ENCODE measurements at places on chromosomes 6 and 20. TPM values are rescaled to one million over a fixed set of nuclear protein-coding genes. Genes with fewer than 3 reads are reported as not detected.
A peak's percentile ranks its signal among the peaks of the same experiment; 100 is the strongest.

DNA sequence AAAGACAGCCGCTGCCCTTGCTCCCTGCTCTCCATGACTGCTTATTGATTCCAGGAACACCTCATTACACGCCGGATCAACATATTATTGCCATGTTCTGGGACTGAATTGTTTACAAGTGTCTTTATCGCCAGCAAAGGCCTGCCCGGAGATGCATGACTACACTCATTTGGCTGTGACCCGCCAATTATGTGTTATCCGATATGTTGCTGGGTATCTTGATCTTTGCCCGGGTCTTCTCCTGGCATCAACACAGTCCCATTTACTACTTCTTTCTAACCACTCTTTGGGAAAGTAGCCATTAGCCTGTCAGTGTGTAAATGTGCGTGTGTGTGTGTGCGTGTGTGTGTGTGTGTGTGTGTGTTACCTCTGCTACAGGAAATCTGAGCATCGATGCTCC is 15.4 kb downstream of the LINC00237 start:
- no peak for DNase-seq

GRCh38 chr20:58612121-58612691 is 38.9 kb upstream of the STX16 start:
- no peak for DNase-seq

- no peak for DNase-seq
Measured at GRCh38 chr6:105886814-105887544, 199.2 kb upstream of the PRDM1 start.

- no peak for DNase-seq
Measured at GRCh38 chr6:27593200-27593818, 120.4 kb upstream of the ZNF184 start.

DNA sequence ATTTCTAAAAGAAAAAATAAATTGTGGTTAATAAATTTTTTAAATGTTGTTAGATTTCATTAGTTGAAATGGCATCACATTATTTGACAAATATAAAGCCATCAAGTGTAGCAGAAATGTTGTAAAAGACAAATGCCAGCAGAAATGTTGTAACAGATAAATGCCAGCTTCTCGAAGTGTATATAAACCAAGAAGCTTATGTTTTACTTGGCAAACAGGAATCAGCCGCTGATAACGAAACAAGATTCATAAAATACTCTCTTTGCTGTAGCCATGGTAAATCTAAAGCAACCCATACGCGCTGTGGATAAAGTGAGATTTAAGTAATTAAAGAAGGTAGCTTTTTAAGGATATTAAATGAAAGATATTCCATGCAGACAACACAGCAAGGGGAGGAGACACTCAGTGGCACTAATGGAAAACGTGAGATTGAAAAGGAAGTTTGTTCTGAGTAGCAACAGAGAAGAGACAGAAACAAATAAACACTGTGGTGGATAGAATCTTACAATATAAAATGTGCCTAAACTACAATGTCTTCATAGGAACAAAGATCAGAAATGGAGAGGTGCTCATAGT is 29.6 kb downstream of the BTBD9 start:
- peak; percentile 28 for DNase-seq

GRCh38 chr6:73537677-73538076 is 16.8 kb upstream of the EEF1A1 start:
- no peak for DNase-seq

GRCh38 chr6:157223021-157223430 is 100.3 kb downstream of the TMEM242 start:
- DNase-seq, result no peak

DNA sequence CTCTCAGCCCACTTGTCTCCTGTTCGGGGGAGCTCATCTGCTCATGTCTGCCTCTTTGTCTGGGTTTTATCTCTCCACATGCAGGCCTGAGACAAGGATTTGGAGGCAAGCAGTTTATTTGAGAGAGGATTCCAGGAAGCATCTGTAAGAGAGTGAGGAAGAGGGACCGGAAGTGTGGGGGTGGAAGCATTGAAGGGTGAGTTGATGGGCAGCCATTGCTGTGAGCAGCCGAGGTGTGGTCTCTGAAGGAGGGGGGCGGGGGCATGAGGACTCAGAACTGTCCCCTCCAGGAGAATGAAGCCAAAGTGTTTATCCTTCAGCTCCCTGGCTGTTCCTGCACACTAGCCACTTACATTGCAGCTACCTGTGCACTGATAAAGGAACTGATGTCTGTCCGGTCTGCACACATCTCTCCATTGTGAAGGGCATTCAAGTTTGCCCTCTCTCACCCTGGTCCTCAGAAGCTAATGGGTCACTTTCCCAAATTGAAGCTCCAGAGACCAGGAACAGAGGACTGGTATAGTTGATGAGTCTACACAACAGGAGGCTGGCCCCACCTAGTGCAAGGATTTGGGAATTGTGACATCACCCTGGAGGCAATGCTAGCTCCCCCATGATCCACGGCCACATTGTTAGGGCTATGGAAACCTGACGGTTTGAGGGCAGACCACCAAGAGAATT is 100.5 kb upstream of the FOXA2 start:
- no peak for DNase-seq

DNA sequence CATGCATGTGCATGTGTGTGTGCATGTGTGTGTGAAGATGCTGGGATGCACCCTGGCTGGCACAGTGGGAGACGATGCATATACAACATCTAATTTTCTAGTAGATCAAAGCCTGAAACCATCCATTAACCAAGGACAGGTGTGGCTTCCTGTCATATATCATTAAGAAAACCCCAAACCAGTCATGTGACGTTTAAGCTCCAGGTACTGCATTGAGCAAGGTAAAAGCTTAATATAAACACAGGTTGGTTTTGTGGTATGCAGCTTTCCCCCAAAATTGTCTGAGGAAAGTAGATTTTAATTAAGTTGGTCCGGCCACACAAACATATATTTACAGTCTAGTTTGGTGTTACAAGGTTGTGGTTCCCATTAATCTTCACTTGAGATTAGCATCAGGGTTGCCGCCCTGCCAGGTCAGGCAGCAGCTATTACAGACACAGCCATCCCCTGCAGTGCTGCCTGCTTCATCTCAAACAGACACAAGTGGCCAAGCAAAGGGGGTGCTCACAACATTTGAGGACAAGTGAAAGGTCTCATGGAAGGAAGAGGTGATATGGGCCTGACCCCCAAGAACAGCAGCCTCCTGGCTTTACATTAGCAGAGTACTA is 48.6 kb upstream of the NAA20 start:
- DNase-seq, result no peak

GRCh38 chr6:37820718-37821079 is 1.2 kb downstream of the ZFAND3 start:
- DNase-seq, result no peak

DNA sequence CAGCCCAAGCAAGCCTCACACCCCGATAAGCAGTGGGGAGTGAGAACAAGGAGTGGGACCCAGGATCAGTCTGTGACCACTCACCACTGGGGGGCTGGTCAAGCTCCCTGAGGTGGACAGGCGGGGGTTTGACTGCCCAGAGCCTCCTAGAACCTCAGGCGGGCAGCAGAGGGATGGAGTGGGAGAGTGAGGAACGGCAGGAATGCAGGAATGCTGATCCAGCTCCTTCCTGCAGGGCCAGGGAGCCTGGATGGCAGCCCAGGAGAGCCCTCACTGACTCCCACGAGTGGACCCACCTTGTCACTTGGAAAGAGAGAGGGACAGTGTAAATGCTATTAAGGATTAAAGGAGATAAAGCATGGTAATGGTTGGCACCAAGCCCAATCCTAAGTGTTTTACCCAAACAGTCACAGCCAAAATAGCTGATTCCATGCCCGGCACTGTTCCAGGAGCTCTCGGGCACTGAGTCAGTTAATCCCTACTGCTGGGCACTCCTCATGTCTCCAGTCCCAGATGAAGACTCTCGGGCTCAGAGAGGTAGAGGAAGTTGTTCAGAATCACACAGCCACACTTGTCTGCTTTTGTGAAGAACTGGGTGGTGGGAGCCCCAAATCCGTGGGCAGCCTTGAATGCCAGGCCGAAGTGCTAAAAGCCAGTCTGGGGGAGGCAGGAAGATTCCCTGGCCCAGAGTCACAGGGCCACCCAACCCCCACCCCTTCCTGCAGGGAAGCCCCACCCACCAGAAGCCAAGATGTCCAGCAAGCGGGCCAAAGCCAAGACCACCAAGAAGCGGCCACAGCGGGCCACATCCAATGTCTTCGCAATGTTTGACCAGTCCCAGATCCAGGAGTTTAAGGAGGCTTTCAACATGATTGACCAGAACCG is 3.1 kb downstream of the MYL9 start:
- peak; percentile 81 for DNase-seq

Gene MOXD1
- 100 TPM for polyA plus RNA-seq

Gene GPANK1
- polyA plus RNA-seq, result 13.1 TPM

Gene WFDC5
- polyA plus RNA-seq, result not detected

Gene PIM1
- 13.4 TPM for polyA plus RNA-seq

Gene TCF21
- polyA plus RNA-seq, result 13.5 TPM

Gene HLA-DMA
- 7.1 TPM for polyA plus RNA-seq

Gene NNAT
- 0.74 TPM for polyA plus RNA-seq

Gene SMOC2
- 0.02 TPM for polyA plus RNA-seq

Gene COL9A1
- polyA plus RNA-seq, result not detected
